ENCODE measurements at places on chromosomes 11 and 22.

DNA sequence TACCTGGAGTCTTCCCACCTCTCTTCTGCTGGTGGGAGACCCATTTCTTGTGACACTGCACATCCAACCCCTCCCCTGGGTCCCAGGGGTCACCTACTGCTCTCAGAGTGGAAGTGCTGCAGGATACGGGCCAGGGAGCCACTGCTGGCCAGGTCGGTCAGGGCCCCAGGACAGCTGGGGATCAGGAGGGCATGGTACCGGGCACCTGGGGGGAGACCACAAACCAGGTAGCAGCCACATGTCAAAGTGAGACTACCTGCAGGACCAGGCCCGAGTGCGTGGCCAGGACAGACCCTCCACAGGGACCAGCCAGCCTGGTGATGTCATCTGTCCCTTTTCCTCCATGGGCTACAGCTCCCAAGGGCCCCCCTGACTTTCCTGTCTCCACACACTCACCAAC lies 3.9 kb downstream of the GATD1 start:
- DNase-seq, result no peak

DNA sequence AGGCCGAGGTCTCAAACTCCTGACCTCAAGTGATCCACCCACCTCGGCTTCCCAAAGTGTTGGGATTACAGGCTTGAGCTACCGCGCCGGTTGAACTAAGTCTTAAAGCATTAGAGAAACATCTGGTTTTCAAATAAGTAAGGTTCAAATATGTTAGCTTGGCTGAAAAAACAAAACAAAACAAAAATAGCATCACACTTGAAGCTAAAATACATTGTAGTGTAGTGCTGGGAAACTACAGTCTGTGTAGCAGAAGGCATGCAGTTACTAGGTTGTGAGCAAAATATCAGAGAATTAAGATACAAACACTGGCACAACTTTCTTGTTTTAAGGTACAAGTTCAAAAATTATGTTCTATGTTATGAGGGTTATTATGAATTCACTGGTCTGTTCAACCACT lies 224.8 kb upstream of the CHORDC1 start:
- no peak for DNase-seq

GRCh38 chr11:2790568-2790921 lies 90.8 kb upstream of the KCNQ1OT1 start:
- DNase-seq, result no peak

GRCh38 chr11:34860034-34860433 lies 56.1 kb downstream of the APIP start:
- DNase-seq, result no peak

All from activated CD4-positive, alpha-beta T cell treated with anti-CD3 and anti-CD28 coated beads, Interleukin-2, amount 50 U/mL, for 24 hours (primary cell).